Amniotic epithelial cell (primary cell): ENCODE measurements at places on chromosomes 5 and 9.
A peak's percentile ranks its signal among the peaks of the same experiment; 100 is the strongest.

GRCh38 chr5:32231929-32232328, 57.8 kb upstream of the GOLPH3 start:
- DNase-seq: no peak

- DNase-seq: peak; percentile 39
Measured at GRCh38 chr5:96577909-96578308, 84.3 kb upstream of the CAST start.

DNA sequence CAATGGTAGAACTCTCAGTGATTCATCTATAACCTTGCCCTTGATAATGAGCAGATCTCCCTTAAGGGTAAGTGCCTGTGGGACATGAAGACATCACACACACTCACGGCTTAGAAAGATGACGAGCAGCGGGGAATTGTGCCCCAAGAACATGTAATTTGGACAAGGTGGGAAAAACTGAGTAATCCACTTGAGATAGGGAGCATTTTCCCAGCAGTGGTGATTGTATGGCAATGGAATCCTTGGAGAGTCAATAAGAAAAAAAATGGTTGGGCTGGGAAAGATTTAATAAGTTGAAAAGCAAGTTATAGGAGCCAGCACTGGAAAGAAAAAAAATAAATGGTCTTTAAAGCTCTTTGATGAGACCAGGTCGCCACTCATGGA, 193.1 kb downstream of the GLIS3 start:
- peak; percentile 72 for DNase-seq

DNA sequence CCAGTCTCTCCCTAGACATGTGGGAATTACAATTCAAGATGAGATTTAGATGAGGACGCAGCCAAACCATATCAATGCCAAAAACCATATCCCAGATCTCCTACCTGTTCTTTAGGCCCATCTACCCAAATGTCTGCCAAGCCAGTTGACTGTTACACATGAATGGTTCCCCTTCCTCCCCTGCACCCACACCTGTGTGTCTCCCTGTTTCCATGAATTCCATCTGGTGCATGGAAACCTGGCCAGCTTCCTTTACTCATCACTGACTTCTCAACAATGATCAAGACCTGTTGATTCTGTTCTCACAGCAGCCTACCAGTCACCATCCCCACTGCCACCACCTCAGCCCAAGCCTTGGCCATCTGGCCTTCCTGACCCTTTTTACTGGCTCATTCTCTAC, 222.7 kb downstream of the NR3C1 start:
- no peak for DNase-seq

DNA sequence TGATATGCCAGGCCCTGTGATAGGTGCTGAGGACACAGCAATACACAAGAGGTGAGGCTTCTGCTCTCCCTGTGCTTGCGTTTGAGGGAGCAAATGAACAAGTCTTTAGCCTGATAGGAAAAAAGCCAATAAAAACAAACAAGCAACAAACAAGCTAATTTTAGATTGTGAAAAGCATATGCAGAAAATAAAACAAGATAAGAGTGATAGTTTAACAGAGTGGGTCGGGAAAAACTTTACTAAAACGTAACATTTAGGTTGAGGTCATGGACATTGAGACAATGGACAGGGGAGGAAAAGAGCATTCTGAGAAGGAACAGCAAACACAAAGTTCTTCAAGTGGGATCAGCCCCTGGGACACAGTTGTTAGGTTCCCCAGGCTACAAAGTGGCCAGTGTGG, 4.3 kb downstream of the SMIM3 start:
- no peak for DNase-seq

- DNase-seq: peak; percentile 32
Measured at GRCh38 chr9:133569891-133570690, 35.6 kb downstream of the ADAMTSL2 start.

- DNase-seq: no peak
Measured at GRCh38 chr5:129508606-129509005, 48.5 kb downstream of the ADAMTS19 start.

- no peak for DNase-seq
Measured at GRCh38 chr9:133621725-133622267, 12.6 kb upstream of the FAM163B start.

DNA sequence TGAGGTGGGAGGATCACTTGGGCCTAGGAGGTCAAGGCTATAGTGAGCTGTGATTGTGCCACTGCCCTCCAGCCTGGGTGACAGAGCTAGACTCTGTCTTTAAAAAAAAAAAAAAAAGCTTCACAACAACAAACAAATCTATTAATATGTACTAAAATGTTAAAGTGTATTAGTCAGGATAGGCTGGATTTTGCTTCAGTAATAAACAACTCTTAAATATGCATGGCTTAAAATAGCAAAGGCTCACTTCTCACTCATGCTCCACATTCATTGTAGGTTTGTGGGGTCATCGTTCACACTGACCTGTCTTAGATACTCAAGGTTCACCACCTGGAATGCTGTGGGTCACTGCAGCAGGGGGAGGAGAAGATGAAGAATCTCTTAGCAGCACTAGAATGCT, 33.8 kb upstream of the COL15A1 start:
- no peak for DNase-seq

- DNase-seq: no peak
Measured at GRCh38 chr5:69049151-69049550, 44.7 kb upstream of the SLC30A5 start.

DNA sequence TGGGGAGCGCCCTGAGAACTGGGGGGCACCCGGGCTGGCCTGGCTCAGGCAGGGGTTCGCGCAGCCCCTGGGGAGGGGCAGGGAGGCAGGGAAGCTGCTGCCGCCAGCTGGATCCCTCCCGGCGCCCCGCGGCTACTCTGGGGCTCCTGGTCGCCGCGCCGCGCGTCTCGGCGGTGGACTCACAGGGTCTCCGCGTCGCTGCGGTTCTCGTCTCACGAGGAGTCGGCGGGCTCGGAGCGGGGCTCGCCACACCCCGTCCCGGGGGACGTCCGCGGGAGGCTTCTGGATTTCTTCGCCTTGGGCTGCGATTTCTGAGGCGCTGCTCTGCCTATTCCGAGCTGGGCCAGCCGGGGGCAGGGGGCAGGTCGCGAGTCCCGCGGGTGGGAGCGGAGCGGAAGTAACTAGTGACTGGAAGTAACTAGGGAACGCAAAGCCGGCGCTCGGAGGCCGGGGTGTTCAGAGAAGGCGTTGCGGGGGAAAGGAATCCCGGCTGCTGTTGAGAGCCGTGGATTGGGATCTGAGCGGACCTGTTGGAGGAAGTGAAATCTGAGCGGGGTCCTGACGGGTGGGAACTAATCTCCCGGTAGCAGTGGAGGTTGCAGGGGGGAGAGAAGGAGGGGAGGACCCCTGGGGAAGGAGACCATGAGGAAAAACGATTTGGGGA, 511 bp downstream of the CYSTM1 start:
- DNase-seq: peak; percentile 37

DNA sequence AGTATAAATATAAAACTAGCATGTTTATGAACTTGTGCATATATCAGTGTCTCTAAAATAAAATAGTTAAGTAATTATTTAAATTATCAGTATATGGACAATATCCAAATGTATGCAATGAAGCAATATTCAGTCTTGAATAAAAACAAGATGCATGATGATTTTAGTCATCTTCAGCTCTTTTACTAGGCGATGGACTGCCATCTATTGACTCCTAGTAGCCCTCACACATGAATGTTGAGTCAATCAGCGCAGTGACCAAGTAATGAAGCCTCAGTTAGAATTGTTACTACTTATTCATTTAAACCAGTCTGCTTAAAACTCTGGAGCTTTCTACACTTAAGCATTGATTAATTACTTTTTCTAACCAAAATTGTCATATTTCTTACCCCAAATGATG, 92.9 kb upstream of the GRHPR start:
- peak; percentile 28 for DNase-seq

- no peak for DNase-seq
Measured at GRCh38 chr5:136192015-136192525, 892 bp downstream of the SMIM32 start.

DNA sequence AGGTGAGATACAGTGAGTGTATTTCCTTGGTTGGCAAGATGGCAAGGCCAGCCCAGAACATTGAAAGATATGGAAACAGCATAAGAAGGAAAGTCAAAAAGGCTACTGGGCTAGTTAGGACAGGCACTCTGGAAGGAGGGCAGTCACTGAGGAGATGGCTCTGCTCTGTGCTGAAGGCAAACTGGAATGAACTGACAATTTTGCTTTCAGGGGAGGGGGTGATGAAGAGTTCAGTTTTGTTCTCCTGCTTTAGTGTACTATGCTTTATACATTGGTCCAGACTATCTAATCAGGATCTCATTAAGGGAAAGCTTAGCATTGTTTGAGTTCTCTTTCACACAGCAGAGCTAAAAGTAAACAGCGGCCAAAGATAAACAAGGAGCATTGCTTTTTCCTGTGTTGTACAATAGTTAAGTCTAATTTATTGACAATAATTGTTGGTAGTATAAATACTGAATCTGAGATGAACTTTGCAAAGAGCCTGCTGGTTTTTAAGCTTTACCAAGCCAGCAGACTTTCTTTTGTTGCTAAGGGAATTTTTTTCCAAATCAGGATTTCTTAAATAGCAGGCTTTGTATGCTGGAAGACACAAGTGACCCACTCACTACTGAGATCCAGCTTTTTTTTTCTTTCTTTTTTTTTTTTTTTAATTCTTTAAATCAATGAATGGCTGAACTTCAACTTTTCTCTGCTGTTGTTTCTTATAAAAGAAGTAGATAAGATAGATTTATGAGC, 355.5 kb downstream of the ARRDC3 start:
- no peak for DNase-seq

DNA sequence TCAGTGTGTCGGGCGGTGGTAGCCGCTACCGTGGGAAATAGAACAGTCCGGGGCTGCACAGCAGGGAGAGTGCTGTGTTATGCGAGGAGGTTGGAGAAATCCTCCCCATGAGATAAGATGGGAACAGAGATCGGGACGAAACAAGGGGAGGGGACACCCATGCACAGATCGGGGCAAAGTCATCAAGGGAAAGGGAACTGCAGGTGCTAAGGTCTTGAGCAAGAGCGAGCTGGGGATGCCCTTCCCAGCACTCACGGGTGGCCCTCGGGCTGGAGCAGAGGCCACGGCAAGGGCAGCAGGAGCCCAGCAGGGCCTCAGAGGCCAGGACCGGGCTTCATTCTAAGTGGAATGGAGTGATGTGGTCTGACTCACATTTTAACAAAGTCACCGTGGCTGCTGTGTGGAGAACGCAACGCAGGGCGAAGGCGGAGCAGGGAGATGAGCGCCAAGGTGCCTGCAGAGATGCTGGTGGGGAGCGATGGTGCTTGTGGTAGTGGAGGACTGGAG, 7.7 kb downstream of the IL13 start:
- no peak for DNase-seq

GRCh38 chr5:92508271-92508670, 1072.7 kb downstream of the NR2F1-AS1 start:
- no peak for DNase-seq

DNA sequence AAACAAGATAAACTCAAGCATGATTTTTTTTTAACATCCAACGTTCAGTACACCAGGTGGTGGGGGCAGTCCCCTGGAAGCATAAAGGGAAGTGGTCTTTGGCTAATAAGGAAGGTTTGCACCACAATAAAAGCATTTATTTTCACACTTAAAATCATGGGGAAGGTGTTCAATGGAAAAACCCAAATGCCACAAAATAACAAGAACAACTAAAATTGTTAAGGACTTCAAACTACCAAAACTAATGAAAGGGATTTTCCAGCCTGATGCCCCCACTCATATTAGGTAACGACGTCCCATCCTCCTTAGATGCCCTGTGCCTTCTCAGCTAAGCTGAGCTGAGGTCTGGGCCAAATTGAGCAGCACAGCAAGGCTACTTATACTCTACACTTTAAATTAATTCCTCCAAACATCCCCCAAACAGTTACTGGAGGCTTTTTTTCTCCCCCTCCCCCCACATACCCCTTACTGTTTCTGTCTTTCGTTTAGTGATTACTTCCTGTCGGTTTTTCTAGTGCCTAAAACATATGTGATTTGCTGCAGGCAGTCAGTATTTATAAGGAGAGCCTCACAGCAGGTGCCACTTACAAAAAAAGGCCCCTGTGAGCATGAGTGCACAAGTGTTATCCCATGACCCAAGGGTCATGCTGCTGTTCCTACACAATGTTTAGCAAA, 259.7 kb upstream of the ZNF608 start:
- DNase-seq: no peak

GRCh38 chr5:61674378-61674777, 342.3 kb downstream of the ZSWIM6 start:
- no peak for DNase-seq

DNA sequence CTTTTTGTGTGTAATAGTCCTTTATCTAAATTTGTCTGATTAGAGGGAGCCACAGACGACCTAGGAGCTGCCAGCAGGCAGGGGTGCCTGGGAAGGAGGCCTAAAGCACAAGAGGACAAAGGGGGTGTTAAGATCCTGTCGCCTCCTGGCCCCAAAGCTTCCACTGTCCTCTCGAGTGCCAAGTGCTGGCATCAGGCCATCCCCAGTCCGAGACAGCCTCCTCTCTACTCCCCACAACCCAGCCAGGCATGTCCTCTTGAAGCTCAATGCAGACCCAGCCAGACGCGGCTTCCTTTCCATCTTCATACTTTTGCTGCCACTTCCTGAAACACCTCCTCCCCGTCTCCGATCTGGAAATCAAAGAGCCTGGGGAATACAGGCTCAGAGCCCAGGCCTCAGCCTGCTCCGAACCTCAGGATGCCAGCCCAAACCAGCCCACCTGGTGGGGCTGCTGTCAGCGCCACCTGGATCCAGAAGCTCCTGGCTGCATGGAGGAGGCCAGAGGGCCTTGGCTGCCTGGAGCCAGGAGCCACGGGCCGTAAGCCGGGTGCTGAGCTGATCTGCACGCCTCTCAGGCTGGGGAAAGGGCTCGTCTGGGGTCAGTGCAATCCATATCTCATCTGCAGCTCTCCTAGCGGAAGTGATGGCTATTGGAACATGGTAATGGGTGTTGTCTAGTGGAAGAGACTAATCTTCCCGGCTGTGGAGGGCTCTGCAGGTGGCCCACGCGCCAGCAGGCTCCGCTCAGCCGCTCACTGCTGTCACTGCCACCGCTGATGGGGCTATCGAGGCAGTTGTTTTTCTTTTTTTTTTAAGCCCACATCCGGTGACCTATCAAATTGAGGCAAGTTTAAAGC, 60.2 kb upstream of the FUBP3 start:
- no peak for DNase-seq

- DNase-seq: no peak
Measured at GRCh38 chr5:157309796-157310195, 43.9 kb downstream of the CYFIP2 start.

GRCh38 chr9:28378231-28378630, 805.0 kb upstream of the C9orf72 start:
- peak; percentile 11 for DNase-seq

GRCh38 chr9:89370593-89370992, 52.3 kb downstream of the SECISBP2 start:
- no peak for DNase-seq

- peak; percentile 10 for DNase-seq
Measured at GRCh38 chr5:120872297-120872696, 408.2 kb downstream of the PRR16 start.

- no peak for DNase-seq
Measured at GRCh38 chr9:95044731-95045508, 272.6 kb downstream of the FANCC start.
